T-cell (primary cell): ENCODE measurements at places on chromosomes 3 and 15.

GRCh38 chr3:38836561-38836960, 20.5 kb upstream of the SCN10A start:
- no peak for DNase-seq

- DNase-seq: no peak
Measured at GRCh38 chr3:53702776-53703530, 143.3 kb downstream of the CHDH start.

- DNase-seq: no peak
Measured at GRCh38 chr15:94168250-94168649, 63.1 kb upstream of the MCTP2 start.

GRCh38 chr3:20648921-20649381, 462.9 kb upstream of the SGO1 start:
- no peak for DNase-seq

GRCh38 chr15:76529911-76530310, 193.3 kb downstream of the ISL2 start:
- no peak for DNase-seq

DNA sequence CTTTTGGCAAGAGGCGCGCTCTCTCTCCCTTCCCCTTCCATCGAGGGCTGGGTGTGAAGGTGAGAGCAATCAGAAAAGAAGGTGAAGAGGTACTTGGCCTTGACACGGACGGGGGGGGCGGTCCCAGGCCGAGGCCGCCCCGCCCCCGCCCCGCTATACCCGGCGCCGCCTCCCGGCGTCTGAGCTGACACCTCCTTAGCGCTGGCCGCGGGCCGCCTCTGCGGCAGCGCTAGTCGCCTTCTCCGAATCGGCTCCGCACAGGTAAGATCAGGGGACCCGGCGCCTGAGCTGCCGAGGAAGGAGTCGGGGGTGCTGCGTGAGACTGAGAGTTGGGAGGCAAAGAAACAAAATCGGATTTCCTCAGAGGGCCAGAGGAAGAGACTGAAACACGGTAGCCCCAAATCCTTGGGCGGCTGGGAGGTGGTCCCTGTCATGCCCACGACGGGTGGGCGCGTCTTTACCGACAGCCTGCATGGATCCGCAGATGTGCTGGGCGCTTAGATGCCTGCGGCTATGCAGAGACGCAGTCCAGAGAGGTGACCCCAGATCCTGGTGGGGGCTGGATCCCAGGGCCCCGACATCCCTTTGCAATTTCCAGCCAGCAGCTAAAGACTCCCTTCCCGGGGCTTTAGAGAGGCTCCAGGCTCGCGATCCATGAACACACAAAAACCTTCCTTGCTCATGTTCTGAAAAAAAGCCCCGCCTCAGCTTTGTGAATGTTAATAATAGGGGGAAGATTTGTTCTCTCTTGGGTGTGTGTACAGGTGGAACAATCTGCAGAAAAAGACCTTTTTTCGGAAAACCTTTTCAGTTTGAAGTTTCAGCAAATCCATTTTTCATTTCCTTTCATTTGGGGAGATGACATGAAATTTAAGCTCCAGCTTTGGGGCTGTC, at the start of gene ENTPD3:
ENTPD3 (plus strand) TSS at position 184 of the 894 bp plus-strand sequence. CDS start 874 bp downstream, outside the sequence.
- DNase-seq: peak; percentile 28

DNA sequence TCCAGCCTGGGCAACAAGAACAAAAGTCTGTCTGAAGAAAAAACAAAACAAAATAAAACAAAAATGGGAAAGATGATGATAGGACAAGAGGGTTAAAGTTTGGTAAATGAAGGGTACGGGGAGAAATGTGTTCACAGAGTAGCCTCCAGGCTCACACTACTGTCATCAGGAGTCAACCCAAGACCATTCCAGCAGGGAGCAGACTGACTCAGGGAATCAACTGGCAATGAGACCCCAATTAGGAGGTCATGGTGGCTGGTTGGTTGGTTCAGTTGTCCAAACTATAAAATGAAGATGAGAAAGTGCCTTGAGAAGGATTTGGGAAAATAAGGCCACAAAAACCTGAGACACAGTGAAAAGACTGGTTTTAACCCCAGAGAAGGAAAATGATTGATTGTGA, 51.8 kb downstream of the KLHL6 start:
- DNase-seq: no peak

DNA sequence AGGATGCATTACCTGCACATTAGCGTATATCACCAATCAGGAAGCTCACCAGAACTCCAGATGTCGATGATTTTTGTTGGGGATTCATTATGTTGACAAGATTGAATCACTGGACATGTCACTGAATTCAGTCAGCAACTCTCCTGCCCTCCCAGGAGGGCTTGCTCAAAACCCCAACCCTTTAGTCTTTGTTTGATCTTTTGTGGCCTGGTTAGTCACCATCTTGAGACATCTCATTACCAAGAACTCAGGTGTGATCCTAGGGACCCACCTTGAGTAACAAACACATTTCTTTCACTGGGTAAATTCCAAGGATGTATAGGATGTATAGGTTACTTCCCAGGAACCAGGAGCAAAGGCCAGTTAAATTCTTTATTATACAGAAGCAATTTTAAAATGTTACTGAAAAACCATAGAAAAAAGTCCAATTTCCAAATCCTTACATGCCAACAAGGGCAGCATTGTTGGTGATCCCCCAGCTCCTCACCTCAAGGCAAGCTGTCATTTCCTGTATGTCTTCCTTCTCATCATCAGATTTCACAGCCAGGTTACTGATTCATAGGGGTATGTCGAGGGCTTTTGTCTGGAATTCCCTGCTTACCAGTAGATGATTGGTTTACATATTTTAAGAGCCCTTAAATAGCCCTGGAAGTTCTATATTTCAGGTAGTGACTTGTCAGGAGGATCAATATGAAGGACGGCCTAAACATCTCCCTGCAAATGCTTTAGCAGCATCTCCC, 11.7 kb downstream of the SNRPN start:
- no peak for DNase-seq

GRCh38 chr3:155712008-155712407, 32.9 kb downstream of the PLCH1 start:
- no peak for DNase-seq

DNA sequence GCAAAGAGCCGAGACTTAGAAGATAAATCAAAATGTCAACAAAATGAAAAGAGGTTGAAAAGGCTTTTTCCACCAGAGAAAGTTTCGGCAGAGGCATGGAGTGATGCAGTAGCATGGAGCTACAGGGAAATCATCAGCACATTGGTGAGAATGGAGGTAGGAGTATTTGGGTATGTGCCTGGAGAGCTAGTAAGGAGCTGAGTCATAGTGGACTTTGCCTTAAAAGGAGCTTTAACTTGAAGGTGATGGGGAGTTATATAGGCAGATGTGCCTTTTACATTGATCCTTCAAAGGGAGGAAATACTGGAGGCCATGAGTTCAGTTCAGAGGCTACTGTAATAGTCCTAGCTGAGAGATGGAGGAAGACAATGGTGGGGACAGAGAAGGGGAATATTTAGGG, 44.3 kb downstream of the IL5RA start:
- no peak for DNase-seq

GRCh38 chr3:66615643-66616301, 115.0 kb upstream of the LRIG1 start:
- no peak for DNase-seq

GRCh38 chr3:158483701-158484235, 87.2 kb upstream of the MLF1 start:
- no peak for DNase-seq

GRCh38 chr3:23720059-23720458, 85.7 kb upstream of the UBE2E1 start:
- DNase-seq: no peak

DNA sequence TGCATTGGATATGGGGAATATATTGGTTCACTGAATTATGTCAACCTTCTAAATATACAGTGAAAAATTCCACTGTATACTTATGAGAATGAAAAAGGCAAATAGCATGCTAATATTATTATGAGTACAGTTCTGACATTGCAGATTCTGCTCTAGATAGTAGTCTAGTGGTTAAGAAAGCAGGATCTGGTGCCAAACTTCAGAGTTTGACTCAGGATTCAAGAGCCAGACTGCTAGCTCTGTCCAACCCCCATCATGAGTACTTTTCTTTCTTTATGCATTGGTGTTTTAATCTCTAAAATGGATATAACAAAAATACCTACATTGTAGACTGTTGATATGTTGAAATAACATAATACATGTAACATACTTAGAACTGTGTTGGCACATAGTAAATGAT, 57.3 kb upstream of the PLSCR4 start:
- DNase-seq: no peak

- no peak for DNase-seq
Measured at GRCh38 chr3:16102905-16103364, 71.5 kb upstream of the GALNT15 start.
